Pancreas (tissue), 10 donors: ENCODE measurements at places on chromosomes 7 and 10. TPM values are rescaled to one million over a fixed set of nuclear protein-coding genes. Genes with fewer than 3 reads are reported as not detected.

- H3K4me1 ChIP-seq, result no peaks in the 10 kb centered on the region
- peak; percentile 35 for DNase-seq
- H3K4me3 ChIP-seq, result no peak overlapping the region
- H3K36me3 ChIP-seq, result no peaks in the 10 kb centered on the region
- H3K27me3 ChIP-seq, result no peaks in the 10 kb centered on the region
Measured at GRCh38 chr7:76364198-76364584, 5.4 kb upstream of the YWHAG start.

FGL2 gene
- 7.7 TPM for total RNA-seq

- H3K4me3 ChIP-seq, result no peak overlapping the region
- H3K4me1 ChIP-seq, result no peaks in the 10 kb centered on the region
- no peak for DNase-seq
- H3K27ac ChIP-seq, result no peak overlapping the region
- no peaks in the 10 kb centered on the region for H3K36me3 ChIP-seq
Measured at GRCh38 chr7:157579425-157579824, 242.6 kb downstream of the DNAJB6 start.

DNA sequence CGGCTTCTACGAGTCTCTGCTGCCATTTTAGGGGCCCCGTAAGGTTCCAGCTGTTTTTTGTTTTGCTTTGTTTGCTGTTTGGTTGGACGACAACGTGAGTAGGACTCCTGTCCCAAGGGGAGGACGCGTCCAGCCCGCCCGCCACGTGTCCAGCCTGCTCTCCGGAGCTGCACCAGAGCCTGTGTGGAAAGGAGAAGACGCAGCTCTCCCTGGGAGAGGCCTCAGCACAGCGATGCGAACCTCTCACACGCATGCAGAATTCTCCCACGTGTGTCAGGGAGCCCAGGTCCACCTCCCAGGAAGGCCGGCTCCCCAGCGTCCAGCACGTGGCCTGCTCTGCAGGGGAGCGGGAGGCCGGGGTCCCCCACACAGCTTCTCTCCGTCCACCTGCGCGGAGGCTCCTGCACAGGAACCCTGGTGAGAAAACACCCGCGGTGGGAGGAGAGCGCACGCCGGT, 36.4 kb upstream of the DNAJB6 start:
- no peak overlapping the region for H3K4me3 ChIP-seq
- H3K36me3 ChIP-seq, result no peaks in the 10 kb centered on the region
- no peaks in the 10 kb centered on the region for H3K27me3 ChIP-seq
- H3K27ac ChIP-seq, result no peak overlapping the region

DNA sequence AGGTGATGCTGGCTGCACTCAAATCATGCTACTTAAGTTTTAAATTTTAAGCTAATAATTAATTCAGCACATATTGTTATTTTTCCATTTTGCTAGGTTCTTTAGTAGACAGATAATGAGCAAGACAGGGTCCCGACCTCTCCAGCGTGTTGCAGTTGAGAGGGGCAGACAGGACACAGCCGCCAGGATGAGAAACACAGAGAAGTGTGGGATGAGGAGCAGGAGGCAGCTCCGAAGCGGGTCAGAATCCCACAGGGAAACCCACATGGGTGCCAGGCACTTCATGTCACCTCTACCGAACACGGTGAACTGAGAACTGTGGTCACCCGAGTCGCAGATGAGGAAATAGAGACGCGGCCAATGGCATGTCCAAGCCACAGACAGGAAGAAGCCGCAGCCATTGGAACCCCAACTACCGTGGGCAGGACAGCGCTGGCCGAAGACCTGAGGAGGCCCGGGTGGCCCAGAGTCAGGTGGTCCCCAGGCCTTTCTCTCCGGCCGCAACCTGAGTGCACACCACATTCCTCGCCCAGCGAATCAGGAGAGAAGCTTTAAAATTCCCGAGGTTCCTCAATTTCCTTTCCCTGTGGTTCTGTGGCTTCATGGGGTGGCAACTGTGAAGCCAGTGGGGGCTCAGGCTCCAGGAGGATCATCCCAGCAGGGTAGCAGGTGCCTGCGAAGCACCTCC, 213.0 kb downstream of the DNAJB6 start:
- peaks cover 9% of the 10 kb centered on the region for H3K36me3 ChIP-seq
- H3K27me3 ChIP-seq, result no peaks in the 10 kb centered on the region
- no peak overlapping the region for H3K27ac ChIP-seq
- no peak for DNase-seq

FKBP6 gene
- total RNA-seq, result not detected

GRCh38 chr10:19412531-19412930, 363.9 kb downstream of the MALRD1 start:
- H3K36me3 ChIP-seq, result no peaks in the 10 kb centered on the region
- DNase-seq, result no peak
- no peaks in the 10 kb centered on the region for H3K4me1 ChIP-seq
- no peak overlapping the region for H3K4me3 ChIP-seq
- H3K27me3 ChIP-seq, result no peaks in the 10 kb centered on the region

- H3K27me3 ChIP-seq, result no peaks in the 10 kb centered on the region
- no peak overlapping the region for H3K4me3 ChIP-seq
- no peaks in the 10 kb centered on the region for H3K4me1 ChIP-seq
- no peak overlapping the region for H3K27ac ChIP-seq
Measured at GRCh38 chr10:31660300-31660699, 268.3 kb downstream of the ARHGAP12 start.

DNA sequence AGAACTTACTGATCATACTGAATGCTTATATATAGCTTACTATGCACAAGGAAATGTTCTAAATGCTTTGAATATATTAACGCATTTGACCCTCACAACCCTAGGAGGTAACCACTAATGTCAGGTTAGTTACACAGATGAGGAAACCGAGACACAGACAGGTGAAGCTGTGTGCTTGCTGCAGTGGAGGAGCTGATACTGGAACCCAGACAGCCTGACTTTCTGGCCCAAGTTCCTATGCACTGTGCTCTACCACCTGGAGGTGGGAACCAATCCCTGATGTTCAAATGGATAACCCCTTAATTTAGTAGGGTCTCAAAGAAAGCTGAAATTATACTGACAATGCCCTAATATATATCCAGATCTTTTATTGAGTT, 119.6 kb downstream of the SORBS1 start:
- H3K36me3 ChIP-seq, result no peaks in the 10 kb centered on the region
- DNase-seq, result no peak
- peak overlapping the region; percentile 63 for H3K27ac ChIP-seq
- H3K27me3 ChIP-seq, result no peaks in the 10 kb centered on the region
